Hepatocyte (in vitro differentiated cells): ENCODE measurements at places on chromosomes 7 and 10. TPM values are rescaled to one million over a fixed set of nuclear protein-coding genes. Genes with fewer than 3 reads are reported as not detected.

DNA sequence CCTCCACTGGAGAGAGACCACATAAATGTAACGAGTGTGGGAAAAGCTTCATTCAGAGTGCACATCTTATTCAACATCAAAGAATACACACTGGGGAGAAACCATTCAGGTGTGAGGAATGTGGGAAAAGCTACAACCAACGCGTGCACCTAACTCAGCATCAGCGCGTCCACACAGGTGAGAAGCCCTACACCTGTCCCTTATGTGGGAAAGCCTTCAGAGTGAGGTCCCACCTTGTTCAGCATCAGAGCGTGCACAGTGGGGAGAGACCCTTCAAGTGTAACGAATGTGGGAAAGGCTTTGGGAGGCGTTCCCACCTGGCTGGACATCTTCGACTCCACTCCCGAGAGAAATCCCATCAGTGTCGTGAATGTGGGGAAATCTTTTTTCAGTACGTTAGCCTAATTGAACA is 20.6 kb downstream of the FAM200A start:
- H3K27ac ChIP-seq = no peak overlapping the region
- no peaks in the 10 kb centered on the region for H3K4me1 ChIP-seq
- H3K4me3 ChIP-seq = no peak overlapping the region
- DNase-seq = no peak
- peaks cover 22% of the 10 kb centered on the region for H3K36me3 ChIP-seq
- H3K27me3 ChIP-seq = no peaks in the 10 kb centered on the region

- H3K4me1 ChIP-seq = no peaks in the 10 kb centered on the region
- no peak for DNase-seq
- no peaks in the 10 kb centered on the region for H3K27me3 ChIP-seq
- H3K27ac ChIP-seq = no peak overlapping the region
- no peaks in the 10 kb centered on the region for H3K36me3 ChIP-seq
Measured at GRCh38 chr7:81666209-81666608, 103.6 kb downstream of the HGF start.

The TFPI2 gene
- total RNA-seq = 41.5 and 66.2 TPM in 2 replicates

The AKR1D1 gene
- total RNA-seq = 19.4 and 25.4 TPM in 2 replicates

GRCh38 chr10:112520914-112521313 is 73.9 kb downstream of the VTI1A start:
- H3K4me3 ChIP-seq = no peak overlapping the region
- H3K4me1 ChIP-seq = peaks cover 3% of the 10 kb centered on the region
- H3K27me3 ChIP-seq = no peaks in the 10 kb centered on the region
- no peak for DNase-seq

- H3K27me3 ChIP-seq = no peaks in the 10 kb centered on the region
- peak; percentile 60 for DNase-seq
- H3K4me3 ChIP-seq = no peak overlapping the region
- H3K27ac ChIP-seq = peak overlapping the region; percentile 81
Measured at GRCh38 chr7:94580601-94581000, 71.0 kb downstream of the CASD1 start.

- H3K4me1 ChIP-seq = peaks cover 29% of the 10 kb centered on the region
- no peak overlapping the region for H3K4me3 ChIP-seq
- no peak for DNase-seq
- H3K27me3 ChIP-seq = peaks cover 91% of the 10 kb centered on the region
- H3K36me3 ChIP-seq = no peaks in the 10 kb centered on the region
- no peak overlapping the region for H3K27ac ChIP-seq
Measured at GRCh38 chr10:117130862-117131375, 7.2 kb downstream of the VAX1 start.

- H3K4me3 ChIP-seq = no peak overlapping the region
- H3K4me1 ChIP-seq = no peaks in the 10 kb centered on the region
- no peak overlapping the region for H3K27ac ChIP-seq
- no peak for DNase-seq
Measured at GRCh38 chr10:1156921-1157614, 100.9 kb downstream of the WDR37 start.

- H3K4me1 ChIP-seq = no peaks in the 10 kb centered on the region
- H3K4me3 ChIP-seq = no peak overlapping the region
- no peaks in the 10 kb centered on the region for H3K36me3 ChIP-seq
Measured at GRCh38 chr7:155017834-155018233, 14.9 kb upstream of the PAXIP1 start.

- no peaks in the 10 kb centered on the region for H3K36me3 ChIP-seq
- no peak overlapping the region for H3K4me3 ChIP-seq
- no peaks in the 10 kb centered on the region for H3K27me3 ChIP-seq
- H3K27ac ChIP-seq = no peak overlapping the region
- H3K4me1 ChIP-seq = no peaks in the 10 kb centered on the region
Measured at GRCh38 chr10:131081376-131081775, 230.1 kb downstream of the TCERG1L start.

- DNase-seq = no peak
- peaks cover 15% of the 10 kb centered on the region for H3K4me1 ChIP-seq
- H3K36me3 ChIP-seq = peaks cover 3% of the 10 kb centered on the region
- no peaks in the 10 kb centered on the region for H3K27me3 ChIP-seq
Measured at GRCh38 chr7:84138411-84138810, 56.2 kb downstream of the SEMA3A start.

The RNF32 gene
- 1.4 and 2.3 TPM in 2 replicates for total RNA-seq
